Effector memory CD8-positive, alpha-beta T cell (primary cell): ENCODE measurements at places on chromosomes 6 and 20.

- H3K36me3 ChIP-seq = no peaks in the 10 kb centered on the region
- no peak overlapping the region for H3K27ac ChIP-seq
- no peak for DNase-seq
Measured at GRCh38 chr20:24305371-24305770, 164.1 kb upstream of the SYNDIG1 start.

GRCh38 chr20:7723284-7723683 is 217.0 kb downstream of the HAO1 start:
- H3K4me3 ChIP-seq = no peak overlapping the region
- H3K4me1 ChIP-seq = no peaks in the 10 kb centered on the region
- no peak for DNase-seq
- H3K27ac ChIP-seq = no peak overlapping the region
- H3K36me3 ChIP-seq = no peaks in the 10 kb centered on the region
- H3K27me3 ChIP-seq = no peaks in the 10 kb centered on the region

DNA sequence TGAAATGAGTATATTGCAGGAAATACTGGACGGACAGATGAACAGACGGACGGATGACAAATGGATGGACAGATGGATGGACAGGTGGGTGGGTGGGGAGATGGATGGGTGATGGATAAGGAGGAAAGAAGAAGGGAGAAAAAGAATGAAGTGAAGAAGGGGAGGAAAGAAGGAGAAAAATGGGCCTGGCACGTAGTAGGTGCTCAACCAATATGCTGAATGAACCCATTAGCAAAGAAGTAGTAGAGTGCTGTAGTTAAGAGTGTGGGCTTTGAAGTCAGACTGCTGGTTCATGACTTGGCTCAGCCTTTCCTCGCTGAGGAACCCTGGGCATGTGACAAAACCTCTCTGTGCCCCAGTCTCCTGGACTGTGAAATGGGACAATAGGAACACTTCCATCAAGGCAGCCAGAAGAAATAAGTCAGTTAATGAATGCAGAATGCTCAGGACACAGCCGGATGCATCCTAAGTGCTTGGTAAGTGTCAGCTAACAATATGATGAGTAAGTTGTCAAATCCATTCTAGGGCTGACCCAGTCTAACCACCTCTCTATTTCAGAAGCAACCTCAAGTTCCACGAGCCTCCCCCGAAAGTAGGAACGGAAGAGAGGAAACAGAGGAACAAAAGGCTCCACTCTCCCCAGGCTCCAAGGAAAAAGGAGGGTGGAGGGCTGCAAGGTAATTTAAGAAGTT is 37.9 kb downstream of the PREX1 start:
- H3K4me1 ChIP-seq = peaks cover 79% of the 10 kb centered on the region
- peak overlapping the region; percentile 65 for H3K4me3 ChIP-seq
- no peaks in the 10 kb centered on the region for H3K27me3 ChIP-seq
- H3K27ac ChIP-seq = no peak overlapping the region
- no peak for DNase-seq

GRCh38 chr6:121608270-121608669 is 172.8 kb downstream of the GJA1 start:
- H3K27me3 ChIP-seq = no peaks in the 10 kb centered on the region
- no peak for DNase-seq
- H3K4me3 ChIP-seq = no peak overlapping the region
- H3K36me3 ChIP-seq = no peaks in the 10 kb centered on the region

GRCh38 chr20:44071057-44071456 is 115.9 kb downstream of the JPH2 start:
- peak overlapping the region; percentile 86 for H3K4me3 ChIP-seq
- peaks cover 27% of the 10 kb centered on the region for H3K4me1 ChIP-seq
- peak overlapping the region; percentile 96 for H3K27ac ChIP-seq
- DNase-seq = no peak
- H3K36me3 ChIP-seq = peaks cover 18% of the 10 kb centered on the region

- H3K4me3 ChIP-seq = peak overlapping the region; percentile 8
- H3K36me3 ChIP-seq = peaks cover 37% of the 10 kb centered on the region
- DNase-seq = no peak
- H3K4me1 ChIP-seq = peaks cover 74% of the 10 kb centered on the region
- no peaks in the 10 kb centered on the region for H3K27me3 ChIP-seq
Measured at GRCh38 chr20:31711179-31712111, 11.2 kb downstream of the BCL2L1 start.

GRCh38 chr6:106563614-106564013 is 65.7 kb downstream of the RTN4IP1 start:
- H3K27ac ChIP-seq = peak overlapping the region; percentile 82
- no peaks in the 10 kb centered on the region for H3K4me1 ChIP-seq
- H3K36me3 ChIP-seq = peaks cover 88% of the 10 kb centered on the region
- no peaks in the 10 kb centered on the region for H3K27me3 ChIP-seq

- peak overlapping the region; percentile 44 for H3K27ac ChIP-seq
- H3K4me3 ChIP-seq = no peak overlapping the region
- H3K36me3 ChIP-seq = peaks cover 8% of the 10 kb centered on the region
- DNase-seq = no peak
- no peaks in the 10 kb centered on the region for H3K4me1 ChIP-seq
- H3K27me3 ChIP-seq = no peaks in the 10 kb centered on the region
Measured at GRCh38 chr20:8726460-8726859, 342.4 kb upstream of the PLCB4 start.

DNA sequence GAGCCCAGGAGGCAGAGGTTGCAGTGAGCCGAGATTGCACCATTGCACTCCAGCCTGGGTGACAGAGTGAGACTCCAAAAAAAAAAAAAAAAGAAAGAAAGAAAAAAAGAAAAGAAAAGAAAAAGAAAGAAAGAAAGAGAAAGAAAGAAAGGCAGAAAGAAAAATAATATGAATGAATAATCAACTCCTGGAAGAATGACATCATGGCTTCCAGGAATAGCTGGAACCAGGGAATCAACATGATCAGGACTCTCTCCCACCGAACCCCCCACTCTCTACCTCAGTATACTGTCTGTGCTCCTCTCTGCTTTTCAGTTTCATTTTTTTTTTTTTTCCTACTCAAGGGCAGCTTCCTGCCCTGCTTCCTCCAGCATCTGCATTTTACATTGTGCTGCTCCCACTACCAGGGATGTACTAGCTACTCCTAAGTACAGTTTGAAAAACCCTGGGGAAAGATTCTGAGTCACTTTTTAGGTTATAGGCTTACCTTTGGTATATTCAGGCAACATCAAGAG is 19.7 kb upstream of the MTCL3 start:
- no peaks in the 10 kb centered on the region for H3K36me3 ChIP-seq
- H3K27ac ChIP-seq = no peak overlapping the region
- H3K27me3 ChIP-seq = peaks cover 16% of the 10 kb centered on the region

GRCh38 chr6:158662954-158663624 is 13.2 kb downstream of the SYTL3 start:
- H3K4me1 ChIP-seq = peaks cover 15% of the 10 kb centered on the region
- H3K4me3 ChIP-seq = no peak overlapping the region
- no peak for DNase-seq
- peaks cover 86% of the 10 kb centered on the region for H3K36me3 ChIP-seq
- H3K27ac ChIP-seq = no peak overlapping the region

DNA sequence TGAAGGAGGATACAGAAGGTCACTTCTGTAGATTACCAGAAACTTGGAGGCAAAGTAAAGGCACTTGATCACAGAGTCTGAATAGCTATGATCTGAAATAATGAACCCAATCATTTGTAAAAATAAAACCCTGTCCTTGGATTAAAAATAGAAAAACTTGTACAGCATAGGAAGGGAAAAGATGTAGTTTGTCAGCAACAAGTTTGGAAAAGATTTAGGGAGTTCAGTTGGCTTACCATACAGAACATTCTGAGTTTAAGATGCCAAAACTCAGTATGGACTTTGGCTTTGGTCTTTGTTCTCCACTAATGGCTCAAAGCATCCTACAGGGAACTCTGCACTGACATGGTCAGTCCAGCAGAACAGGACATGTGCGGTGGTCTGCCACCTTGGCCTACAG is 240.6 kb downstream of the BCKDHB start:
- no peaks in the 10 kb centered on the region for H3K4me1 ChIP-seq
- peaks cover 4% of the 10 kb centered on the region for H3K36me3 ChIP-seq
- no peaks in the 10 kb centered on the region for H3K27me3 ChIP-seq
- no peak overlapping the region for H3K4me3 ChIP-seq
- DNase-seq = no peak

DNA sequence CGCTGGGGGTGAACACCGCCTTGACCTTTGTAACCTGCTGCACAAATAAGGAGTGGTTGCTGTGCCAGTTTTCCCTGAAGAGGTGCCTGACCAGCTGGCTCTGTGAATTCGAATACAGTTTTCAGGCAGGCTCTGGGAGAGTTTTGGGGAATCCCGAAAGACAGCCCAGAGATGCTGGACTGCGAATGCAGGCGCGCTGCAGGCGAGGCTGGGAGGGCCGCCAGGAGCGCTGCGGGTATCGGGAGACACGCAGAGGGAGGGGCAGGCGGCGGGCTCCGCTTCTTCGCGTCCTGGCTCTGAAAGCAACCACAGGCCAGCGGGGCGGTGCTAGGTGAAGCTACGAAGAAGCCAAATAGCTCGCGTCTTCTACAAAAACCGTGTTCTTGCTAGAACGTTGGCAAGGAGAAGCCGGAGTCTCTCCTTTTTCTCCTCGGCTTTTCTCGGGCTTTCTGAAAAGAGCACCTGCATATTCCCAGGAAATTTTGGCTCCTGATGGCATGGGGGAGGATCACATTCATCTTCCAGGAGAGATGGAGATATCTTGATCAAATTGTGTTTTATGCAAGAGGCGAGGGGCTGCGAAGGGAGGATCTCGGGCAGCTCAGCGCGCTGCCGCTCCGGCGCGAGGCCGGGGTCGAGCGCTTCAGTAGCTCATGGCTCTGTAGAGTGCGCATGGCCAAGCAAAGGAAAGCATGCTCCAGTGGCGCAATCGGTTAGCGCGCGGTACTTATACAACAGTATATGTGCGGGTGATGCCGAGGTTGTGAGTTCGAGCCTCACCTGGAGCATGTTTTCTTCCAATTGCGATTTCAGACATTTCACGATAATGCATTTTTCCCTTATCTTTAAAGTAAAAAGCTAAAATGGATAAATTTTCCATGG is 158.1 kb upstream of the ZNF184 start:
- peaks cover 71% of the 10 kb centered on the region for H3K27me3 ChIP-seq
- H3K27ac ChIP-seq = no peak overlapping the region
- no peaks in the 10 kb centered on the region for H3K4me1 ChIP-seq
- no peaks in the 10 kb centered on the region for H3K36me3 ChIP-seq
- H3K4me3 ChIP-seq = peak overlapping the region; percentile 25

DNA sequence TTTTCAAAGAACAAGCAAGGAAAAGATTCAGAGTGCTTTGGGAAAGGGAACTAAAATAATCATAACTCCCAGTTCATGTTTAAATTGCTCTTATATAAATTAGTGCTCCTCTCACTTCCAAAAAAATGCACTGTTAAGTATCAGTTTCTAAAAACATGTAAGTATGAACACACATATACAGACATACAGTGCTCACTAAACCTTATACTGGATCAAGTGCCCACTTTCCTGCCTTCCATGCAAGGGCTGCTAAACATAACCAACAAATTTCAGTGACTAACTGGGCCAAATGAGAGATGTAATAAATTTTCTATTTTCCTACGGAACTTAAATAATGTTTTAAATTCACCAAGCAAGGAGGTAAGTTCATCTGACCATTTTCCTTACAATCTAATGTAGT is 6.4 kb downstream of the TFAP2A start:
- no peak for DNase-seq
- peaks cover 29% of the 10 kb centered on the region for H3K36me3 ChIP-seq
- H3K27ac ChIP-seq = no peak overlapping the region
- H3K4me3 ChIP-seq = no peak overlapping the region
- peaks cover 68% of the 10 kb centered on the region for H3K27me3 ChIP-seq

DNA sequence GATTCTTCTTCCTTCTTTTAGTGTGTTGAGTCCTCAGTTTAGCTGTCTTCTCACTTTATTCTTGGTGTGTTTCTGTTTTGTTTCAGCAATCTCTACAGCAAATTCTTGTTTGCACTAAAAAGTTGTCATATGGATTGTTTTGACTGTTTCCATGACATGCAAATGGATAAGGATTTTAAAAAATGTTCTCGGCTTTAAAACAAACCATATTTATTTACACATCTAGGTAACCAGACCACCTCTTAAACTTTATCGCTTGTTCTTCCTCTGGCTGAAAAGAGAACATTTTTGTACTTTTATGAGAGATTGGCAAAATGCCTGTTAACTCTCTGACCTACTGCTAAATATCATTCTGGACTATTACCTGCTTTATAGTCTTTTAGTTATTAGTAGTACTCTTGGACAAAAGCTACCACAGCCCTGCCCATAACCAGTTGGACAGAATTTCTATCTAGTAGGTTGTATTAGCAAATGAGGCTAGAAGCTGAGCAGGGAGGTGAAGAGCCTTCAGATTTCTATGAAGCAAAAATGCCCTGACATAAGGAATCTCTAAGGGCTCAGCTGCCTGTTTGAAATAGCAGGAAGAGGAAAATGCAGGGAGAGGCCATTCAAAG is 268.3 kb downstream of the CD109 start:
- H3K27me3 ChIP-seq = peaks cover 9% of the 10 kb centered on the region
- H3K4me3 ChIP-seq = no peak overlapping the region
- peaks cover 4% of the 10 kb centered on the region for H3K36me3 ChIP-seq
- no peaks in the 10 kb centered on the region for H3K4me1 ChIP-seq
- H3K27ac ChIP-seq = no peak overlapping the region
- DNase-seq = no peak

DNA sequence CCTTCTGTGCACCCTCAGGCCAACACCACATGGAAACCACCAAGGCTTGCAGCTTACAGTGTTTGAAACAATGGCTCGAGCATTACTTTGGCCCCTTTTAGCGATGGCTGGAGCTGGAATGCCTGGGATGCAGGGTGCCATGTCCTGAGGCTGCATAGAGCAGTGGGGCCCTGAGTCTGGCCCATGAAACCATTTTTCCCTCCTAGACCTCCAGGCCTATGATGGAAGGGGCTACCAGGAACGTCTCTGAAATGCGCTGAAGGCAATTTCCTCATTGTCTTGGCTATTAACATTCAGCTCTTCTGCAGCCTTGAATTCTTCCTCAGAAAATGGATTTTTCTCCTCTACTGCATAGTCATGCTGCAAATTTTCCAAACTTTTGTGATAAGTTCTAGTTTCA is 29.9 kb upstream of the SERINC1 start:
- H3K4me1 ChIP-seq = no peaks in the 10 kb centered on the region
- no peak for DNase-seq
- peaks cover 24% of the 10 kb centered on the region for H3K27me3 ChIP-seq
- no peak overlapping the region for H3K4me3 ChIP-seq
- no peaks in the 10 kb centered on the region for H3K36me3 ChIP-seq

DNA sequence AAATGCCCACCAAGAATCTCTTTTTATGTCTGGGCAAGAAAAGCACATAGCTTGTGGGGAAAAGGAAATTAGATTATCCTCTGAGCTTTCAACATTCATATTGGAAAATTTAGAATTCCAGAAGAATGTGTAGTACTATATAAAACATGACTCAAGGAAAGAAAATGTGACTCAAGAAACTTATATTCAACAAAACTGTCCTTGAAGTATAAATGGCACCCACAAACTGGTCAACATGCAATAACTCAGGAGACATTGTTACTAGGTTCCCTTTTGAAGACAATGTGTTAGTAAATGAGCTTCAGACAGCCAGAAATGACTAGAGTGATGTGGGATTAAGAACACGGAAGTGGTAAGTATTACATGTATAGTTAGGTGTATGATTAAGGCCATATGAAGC is 26.1 kb upstream of the TINAG start:
- no peak for DNase-seq
- H3K36me3 ChIP-seq = no peaks in the 10 kb centered on the region
- H3K27ac ChIP-seq = no peak overlapping the region
- H3K4me3 ChIP-seq = no peak overlapping the region
- no peaks in the 10 kb centered on the region for H3K4me1 ChIP-seq

GRCh38 chr6:167528239-167528638 is 203.4 kb downstream of the TTLL2 start:
- peaks cover 2% of the 10 kb centered on the region for H3K4me1 ChIP-seq
- H3K36me3 ChIP-seq = no peaks in the 10 kb centered on the region
- H3K4me3 ChIP-seq = no peak overlapping the region
- DNase-seq = no peak

GRCh38 chr6:32436995-32437836 is 2.5 kb upstream of the HLA-DRA start:
- no peak overlapping the region for H3K4me3 ChIP-seq
- no peak for DNase-seq
- H3K27me3 ChIP-seq = peaks cover 14% of the 10 kb centered on the region
- no peaks in the 10 kb centered on the region for H3K36me3 ChIP-seq
- H3K27ac ChIP-seq = peak overlapping the region; percentile 39
